Right atrium auricular region (tissue), 2 donors: ENCODE measurements at places on chromosomes 12 and 14.

- no peak for DNase-seq
- H3K27ac ChIP-seq: peak overlapping the region; percentile 64
- no peaks in the 10 kb centered on the region for H3K27me3 ChIP-seq
These were observed 813 bp upstream of the CCDC184 start for GRCh38 chr12:48182631-48183030.

DNA sequence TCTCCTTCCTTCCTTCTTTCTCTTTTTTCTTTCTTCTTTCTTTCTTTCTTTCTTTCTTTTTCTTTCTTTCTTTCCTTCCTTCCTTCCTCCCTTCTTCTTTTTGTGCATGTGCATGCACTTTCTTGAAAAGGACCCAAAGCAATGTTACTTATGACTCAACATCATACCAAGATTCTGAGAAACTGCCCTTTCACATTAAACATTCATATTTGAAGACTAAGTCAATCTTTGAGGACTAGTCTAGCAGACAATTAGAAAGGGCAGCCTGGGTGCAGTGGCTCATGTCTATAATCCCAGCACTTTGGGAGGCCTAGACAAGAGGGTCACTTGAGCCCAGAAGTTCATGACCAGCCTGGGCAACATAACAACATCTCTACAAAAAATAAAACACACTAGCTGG, 212.8 kb upstream of the KITLG start:
- no peak overlapping the region for H3K27ac ChIP-seq
- H3K36me3 ChIP-seq: no peaks in the 10 kb centered on the region
- H3K4me1 ChIP-seq: no peaks in the 10 kb centered on the region
- no peaks in the 10 kb centered on the region for H3K27me3 ChIP-seq
- no peak overlapping the region for H3K4me3 ChIP-seq

GRCh38 chr14:92143309-92143708, 21.5 kb downstream of the CPSF2 start:
- peaks cover 81% of the 10 kb centered on the region for H3K36me3 ChIP-seq
- no peaks in the 10 kb centered on the region for H3K4me1 ChIP-seq
- H3K27me3 ChIP-seq: no peaks in the 10 kb centered on the region

DNA sequence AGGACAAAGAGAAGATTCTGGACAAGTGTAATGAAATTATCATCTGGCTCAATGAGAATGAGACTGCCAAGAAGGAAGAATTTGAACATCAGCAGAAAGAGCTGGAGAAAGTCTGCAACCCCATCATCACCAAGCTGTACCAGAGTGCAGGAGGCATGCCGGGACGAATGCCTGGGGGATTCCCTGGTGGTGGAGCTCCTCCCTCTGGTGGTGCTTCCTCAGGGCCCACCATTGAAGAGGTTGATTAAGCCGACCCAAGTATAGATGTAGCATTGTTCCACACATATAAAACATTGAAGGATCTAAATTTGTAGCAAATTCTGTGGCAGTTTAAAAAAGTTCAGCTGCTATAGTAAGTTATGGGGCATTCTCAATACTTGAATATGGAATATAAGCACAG, 174.3 kb upstream of the CCND2 start:
- H3K4me3 ChIP-seq: no peak overlapping the region
- H3K27ac ChIP-seq: no peak overlapping the region
- no peaks in the 10 kb centered on the region for H3K4me1 ChIP-seq
- no peaks in the 10 kb centered on the region for H3K36me3 ChIP-seq
- H3K27me3 ChIP-seq: no peaks in the 10 kb centered on the region

DNA sequence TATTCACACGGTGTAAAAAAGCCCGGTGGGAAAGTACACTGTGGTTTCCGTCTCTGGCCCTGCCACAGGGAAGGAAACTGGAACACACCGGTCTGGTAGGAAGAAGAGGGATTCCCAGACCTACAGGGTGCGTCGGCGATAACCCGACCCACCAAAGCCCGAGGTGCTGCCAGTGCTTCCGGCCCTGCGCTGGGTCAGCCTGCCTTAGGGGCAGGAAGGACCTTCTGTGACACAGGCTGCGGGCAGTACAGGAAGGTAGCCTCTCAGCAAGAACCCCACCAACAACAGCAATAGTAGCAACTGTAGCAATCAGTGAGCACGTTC, 169.5 kb upstream of the FKBP4 start:
- H3K4me1 ChIP-seq: peaks cover 19% of the 10 kb centered on the region
- peaks cover 76% of the 10 kb centered on the region for H3K36me3 ChIP-seq
- DNase-seq: no peak
- no peak overlapping the region for H3K4me3 ChIP-seq

DNA sequence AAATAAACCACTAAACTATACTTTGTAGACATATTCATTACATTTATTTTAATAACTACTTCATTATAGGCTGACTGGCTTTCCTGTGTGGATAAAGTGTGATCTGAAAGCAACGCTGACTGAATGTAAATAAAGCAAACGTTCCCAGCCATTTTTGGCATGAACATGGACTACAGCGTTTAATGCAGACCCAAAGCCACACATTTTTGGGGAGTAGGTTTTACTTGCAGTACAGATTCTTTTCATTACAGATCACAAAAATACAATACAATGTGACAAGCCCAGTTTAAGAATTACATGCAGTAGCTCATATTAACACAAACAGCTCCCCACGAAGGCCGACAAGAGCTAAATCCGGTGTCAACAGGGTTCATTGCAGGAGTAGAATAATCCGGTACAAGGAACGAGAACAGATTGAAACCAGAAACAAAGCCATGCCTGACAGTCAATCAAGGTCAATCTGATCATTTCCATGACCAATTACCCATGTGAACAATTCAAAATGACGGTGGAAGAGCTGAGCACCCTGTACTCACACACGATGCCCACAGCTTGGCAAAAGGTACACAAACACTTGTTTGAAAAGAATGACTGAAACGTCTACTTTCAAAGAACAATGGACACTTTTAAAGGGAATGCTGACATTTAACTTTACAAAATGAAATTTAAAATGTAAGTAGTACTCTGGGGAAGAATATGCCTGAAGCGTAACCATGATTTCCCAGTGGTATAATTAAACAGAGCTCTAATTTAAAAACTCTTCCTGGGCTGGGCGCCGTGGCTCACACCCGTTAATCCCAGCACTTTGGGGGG, 5.3 kb downstream of the BAG5 start:
- H3K27me3 ChIP-seq: no peaks in the 10 kb centered on the region
- no peak for DNase-seq
- peaks cover 14% of the 10 kb centered on the region for H3K36me3 ChIP-seq
- H3K27ac ChIP-seq: peak overlapping the region; percentile 55
- peaks cover 73% of the 10 kb centered on the region for H3K4me1 ChIP-seq

DNA sequence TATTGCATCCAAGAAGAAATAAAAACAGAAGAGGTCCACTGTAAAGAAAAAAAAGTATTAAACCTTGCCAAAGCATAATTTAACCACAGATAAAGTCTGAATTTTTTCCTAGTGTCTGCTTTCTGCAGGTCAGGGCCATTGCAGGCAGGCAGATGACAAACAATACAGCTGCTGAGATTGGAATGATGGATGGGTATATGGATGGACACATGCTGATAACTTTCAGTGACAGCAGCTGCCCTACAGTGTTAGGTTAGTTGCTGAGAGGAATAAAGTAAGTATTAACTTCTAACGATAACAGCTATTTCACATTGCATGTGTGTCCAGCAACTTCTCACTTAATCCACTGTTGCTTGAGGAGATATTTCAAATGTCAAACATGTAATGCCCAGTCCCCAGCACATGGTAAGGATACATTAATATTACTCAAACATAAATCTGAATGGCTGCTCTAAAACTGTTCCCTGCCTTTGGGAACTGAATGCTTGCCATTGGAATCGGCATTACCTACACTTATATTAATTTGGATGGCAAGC, 515.3 kb downstream of the RMST start:
- no peaks in the 10 kb centered on the region for H3K27me3 ChIP-seq
- H3K27ac ChIP-seq: no peak overlapping the region
- DNase-seq: no peak

DNA sequence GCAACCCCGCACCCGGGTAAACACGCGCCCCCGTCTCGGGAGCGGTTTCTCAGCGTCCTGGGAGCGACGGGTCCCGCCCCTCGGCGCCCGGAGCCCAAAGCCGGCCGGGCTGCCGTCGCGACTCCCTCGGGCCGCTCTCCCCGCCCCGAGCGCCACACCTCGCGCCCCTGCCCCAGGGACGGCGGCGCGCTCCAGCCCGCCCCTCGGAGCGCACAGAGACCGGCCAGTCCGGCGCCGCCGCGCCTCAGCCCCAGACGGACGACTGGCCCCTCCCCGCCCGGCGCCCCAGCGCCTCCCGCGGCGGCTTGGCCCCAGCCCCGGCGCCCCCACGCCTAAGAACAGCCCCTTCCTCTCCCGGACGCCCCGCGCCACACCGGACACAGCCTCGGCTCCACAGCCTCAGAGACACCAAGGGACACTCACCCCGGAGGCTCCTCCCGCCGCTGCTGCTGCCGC, 411 bp downstream of the BTBD7 start:
- peak overlapping the region; percentile 94 for H3K27ac ChIP-seq
- H3K27me3 ChIP-seq: no peaks in the 10 kb centered on the region
- no peak for DNase-seq
- peak overlapping the region; percentile 71 for H3K4me3 ChIP-seq

DNA sequence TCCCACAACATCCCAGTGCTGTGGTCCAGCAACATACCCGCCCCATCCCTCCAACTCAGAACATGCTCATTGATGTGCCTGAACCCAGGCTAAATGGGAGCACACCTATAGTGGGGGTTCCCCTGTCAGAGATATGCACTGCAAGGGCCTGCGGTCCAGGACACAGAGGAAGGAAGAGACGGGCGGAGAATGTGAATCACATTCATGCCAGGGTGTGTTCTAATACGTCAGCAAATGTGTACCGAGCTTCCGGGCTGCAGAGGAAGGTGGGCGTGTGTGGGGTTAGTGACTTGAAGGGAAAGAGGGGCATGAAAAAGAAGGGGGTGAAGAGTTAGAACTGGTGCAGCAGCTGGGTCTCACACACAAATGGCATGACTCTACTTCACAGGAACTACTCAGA, 83.7 kb downstream of the DPF3 start:
- no peak overlapping the region for H3K4me3 ChIP-seq
- peak overlapping the region; percentile 83 for H3K27ac ChIP-seq
- H3K36me3 ChIP-seq: no peaks in the 10 kb centered on the region
- H3K4me1 ChIP-seq: no peaks in the 10 kb centered on the region
- no peaks in the 10 kb centered on the region for H3K27me3 ChIP-seq
- DNase-seq: no peak

GRCh38 chr12:109753054-109753401, 39.4 kb downstream of the FAM222A start:
- no peaks in the 10 kb centered on the region for H3K27me3 ChIP-seq
- no peaks in the 10 kb centered on the region for H3K36me3 ChIP-seq
- H3K27ac ChIP-seq: no peak overlapping the region
- no peaks in the 10 kb centered on the region for H3K4me1 ChIP-seq
- no peak overlapping the region for H3K4me3 ChIP-seq

DNA sequence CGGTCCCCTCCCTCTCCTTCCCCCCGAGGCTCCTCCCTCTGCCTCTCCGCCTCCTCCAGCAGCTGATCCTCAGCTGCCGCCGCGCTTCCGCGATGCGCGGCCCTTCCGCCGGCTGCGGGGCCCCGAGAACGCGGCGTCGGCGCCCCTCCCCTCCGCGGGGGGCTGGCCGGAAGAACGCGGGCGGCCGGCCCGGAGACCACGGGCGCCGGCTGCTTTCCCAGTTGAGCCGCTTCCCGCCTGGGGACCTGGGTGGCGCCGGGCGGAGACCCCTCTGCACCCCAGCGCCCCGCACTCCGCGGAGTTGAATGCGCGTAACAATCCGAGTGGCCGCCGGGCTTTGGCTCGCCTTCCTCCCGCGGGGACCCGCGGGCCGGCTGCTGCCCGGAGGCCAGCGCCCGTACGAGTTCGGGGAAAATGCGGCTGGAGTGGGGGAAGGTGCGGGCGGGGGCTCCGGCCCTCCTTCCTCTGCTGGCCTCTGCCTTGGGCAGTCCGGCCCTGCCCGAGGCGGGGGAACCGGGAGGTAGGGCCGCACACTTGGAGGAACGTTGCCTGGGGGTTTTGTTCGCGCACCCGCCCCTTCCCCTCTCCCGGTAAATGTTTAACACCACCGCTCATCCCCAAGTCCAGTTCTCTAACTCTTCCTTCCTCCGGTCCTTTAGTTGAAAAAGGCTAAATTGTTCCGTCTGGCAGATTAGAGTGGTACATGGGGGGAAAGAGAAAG, 393 bp upstream of the DCAF5 start:
- peak overlapping the region; percentile 96 for H3K4me3 ChIP-seq
- peaks cover 27% of the 10 kb centered on the region for H3K4me1 ChIP-seq
- H3K27me3 ChIP-seq: no peaks in the 10 kb centered on the region
- H3K36me3 ChIP-seq: peaks cover 5% of the 10 kb centered on the region

- H3K36me3 ChIP-seq: no peaks in the 10 kb centered on the region
- no peaks in the 10 kb centered on the region for H3K27me3 ChIP-seq
- no peak overlapping the region for H3K27ac ChIP-seq
- no peak overlapping the region for H3K4me3 ChIP-seq
- no peak for DNase-seq
These were observed 261.5 kb upstream of the CCDC196 start for GRCh38 chr14:66224492-66225178.

DNA sequence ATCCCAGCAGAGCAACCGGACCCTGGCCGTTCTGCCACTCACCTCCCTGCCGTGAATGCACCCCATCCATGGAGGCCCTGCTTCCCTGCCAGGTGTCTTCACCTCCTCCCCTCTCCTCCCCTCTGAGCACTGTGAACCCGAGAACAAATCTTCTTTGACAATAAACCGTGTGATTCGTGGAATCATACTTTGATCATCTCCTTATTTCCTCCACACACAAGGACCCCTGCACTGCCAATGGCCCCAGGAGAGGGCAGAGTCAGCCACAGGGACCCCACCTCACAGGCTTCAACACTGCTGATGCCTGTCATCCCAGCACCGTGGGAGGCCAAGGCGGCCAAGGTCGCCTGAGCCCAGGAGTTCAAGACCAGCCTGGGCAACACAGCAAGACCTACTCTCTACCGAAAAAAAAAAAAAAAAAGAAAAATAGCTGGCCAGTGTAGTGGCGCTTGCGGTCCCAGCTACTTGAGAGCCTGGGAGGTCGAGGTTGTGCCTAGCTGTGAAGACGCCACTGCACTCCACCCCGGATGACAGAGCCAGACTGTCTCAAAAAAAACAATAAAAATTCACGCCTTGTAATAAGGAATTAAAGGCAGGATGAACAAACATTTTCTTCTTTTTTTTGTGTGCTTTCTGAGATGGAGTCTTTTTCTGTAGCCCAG, 1.1 kb downstream of the XRCC3 start:
- H3K4me3 ChIP-seq: no peak overlapping the region
- peaks cover 73% of the 10 kb centered on the region for H3K4me1 ChIP-seq
- H3K27ac ChIP-seq: no peak overlapping the region
- H3K27me3 ChIP-seq: no peaks in the 10 kb centered on the region
- no peaks in the 10 kb centered on the region for H3K36me3 ChIP-seq
